Epithelial cell of proximal tubule (primary cell): ENCODE measurements at places on chromosomes 3 and 15. TPM values are rescaled to one million over a fixed set of nuclear protein-coding genes. Genes with fewer than 3 reads are reported as not detected.

SELENOT gene
- 104 and 108 TPM in 2 replicates for total RNA-seq

LIPH gene
- total RNA-seq: 1.8 and 1.9 TPM in 2 replicates

WWTR1 gene
- total RNA-seq: 52.0 and 123 TPM in 2 replicates

ADAMTS17 gene
- total RNA-seq: 0.06 and 0.36 TPM in 2 replicates

TMCC1 gene
- total RNA-seq: 18.1 and 24.3 TPM in 2 replicates

ZNF620 gene
- total RNA-seq: 2.5 and 9.0 TPM in 2 replicates

SPATA12 gene
- total RNA-seq: 0.06 and 0.43 TPM in 2 replicates

ALDH1L1 gene
- total RNA-seq: 0.06 and 0.29 TPM in 2 replicates

STRA6 gene
- 1.9 and 3.9 TPM in 2 replicates for total RNA-seq

MNS1 gene
- total RNA-seq: 3.1 and 4.8 TPM in 2 replicates

CFAP20DC gene
- 4.9 and 5.1 TPM in 2 replicates for total RNA-seq

TMEM207 gene
- not detected in 2 replicates for total RNA-seq

DCBLD2 gene
- total RNA-seq: 621 and 846 TPM in 2 replicates

TTLL13 gene
- total RNA-seq: not detected in 2 replicates

P2RY1 gene
- 0.06 and 0.51 TPM in 2 replicates for total RNA-seq

QARS1 gene
- 299 and 306 TPM in 2 replicates for total RNA-seq

HDC gene
- not detected in 2 replicates for total RNA-seq

CCDC39 gene
- total RNA-seq: not detected in 2 replicates

DNA sequence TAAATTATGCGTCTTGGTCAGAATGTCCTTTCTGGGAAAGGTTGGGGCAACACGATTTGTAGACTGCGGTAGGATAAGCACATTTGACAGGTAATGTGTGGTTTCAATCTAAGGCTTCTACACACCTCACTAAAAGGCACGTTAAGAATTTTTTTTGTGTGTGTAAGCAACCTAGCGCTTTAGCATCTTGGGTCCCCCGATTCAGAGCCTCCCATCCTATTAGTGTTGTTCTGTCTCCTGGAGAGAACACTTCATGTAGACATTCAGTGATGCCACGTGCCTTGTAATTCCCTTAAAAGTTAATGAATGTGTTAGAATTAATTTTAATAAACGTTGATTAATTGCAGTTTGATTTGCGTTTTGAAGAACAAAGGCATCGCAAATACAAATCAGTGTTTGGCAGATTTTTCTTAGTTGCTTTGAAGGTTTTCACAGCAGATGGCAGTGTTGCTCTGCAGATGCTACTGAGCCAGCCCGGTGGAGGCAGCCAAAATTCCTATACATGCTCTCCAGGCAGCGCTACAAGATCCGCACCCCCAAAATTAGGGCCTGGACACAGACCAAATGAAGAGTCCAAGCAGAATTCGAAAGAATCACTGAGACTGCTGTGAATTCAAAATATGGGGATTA is 63.5 kb downstream of the OTOL1 start:
- DNase-seq: no peak

GRCh38 chr3:55476515-55476914 is 10.6 kb downstream of the WNT5A start:
- no peak for DNase-seq

DNA sequence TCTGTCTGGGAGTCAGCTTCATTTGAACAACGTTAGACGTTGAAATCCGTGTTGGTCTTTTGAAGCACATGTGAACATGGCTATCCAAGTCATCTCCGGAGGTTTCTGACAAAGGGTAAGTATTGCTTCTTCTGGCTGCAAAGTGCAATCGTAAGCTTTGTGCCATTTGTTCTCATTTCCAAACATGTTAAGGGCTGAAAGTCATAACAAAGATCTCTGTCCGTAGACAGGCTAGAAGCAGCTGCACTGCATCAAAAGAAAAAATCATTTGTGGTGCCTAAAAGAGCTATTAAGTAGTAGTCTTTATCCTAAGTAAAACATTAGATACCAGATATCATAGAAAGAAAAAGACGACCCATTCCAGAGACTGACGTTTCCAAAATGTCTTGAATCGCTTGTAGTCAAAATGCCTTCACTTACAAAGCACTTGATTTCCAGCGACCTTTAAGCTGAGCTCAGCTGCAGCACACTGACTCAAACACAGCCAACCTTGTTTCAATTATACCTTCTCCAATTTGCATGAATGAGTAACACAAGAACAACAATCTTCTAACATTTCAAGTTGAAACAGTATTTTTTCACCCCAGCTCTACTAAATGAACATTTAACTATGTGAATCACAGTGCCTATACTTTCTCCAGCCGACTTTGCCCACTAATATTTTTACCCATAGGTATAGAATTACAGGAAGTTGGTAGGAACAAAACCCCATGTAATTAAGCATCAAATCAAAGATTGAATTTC is 76.6 kb downstream of the NEDD4 start:
- DNase-seq: peak; percentile 74

GRCh38 chr15:45703670-45704328 is 69.0 kb downstream of the SQOR start:
- DNase-seq: no peak

- DNase-seq: no peak
Measured at GRCh38 chr3:126959921-126960603, 22.9 kb upstream of the PLXNA1 start.

DNA sequence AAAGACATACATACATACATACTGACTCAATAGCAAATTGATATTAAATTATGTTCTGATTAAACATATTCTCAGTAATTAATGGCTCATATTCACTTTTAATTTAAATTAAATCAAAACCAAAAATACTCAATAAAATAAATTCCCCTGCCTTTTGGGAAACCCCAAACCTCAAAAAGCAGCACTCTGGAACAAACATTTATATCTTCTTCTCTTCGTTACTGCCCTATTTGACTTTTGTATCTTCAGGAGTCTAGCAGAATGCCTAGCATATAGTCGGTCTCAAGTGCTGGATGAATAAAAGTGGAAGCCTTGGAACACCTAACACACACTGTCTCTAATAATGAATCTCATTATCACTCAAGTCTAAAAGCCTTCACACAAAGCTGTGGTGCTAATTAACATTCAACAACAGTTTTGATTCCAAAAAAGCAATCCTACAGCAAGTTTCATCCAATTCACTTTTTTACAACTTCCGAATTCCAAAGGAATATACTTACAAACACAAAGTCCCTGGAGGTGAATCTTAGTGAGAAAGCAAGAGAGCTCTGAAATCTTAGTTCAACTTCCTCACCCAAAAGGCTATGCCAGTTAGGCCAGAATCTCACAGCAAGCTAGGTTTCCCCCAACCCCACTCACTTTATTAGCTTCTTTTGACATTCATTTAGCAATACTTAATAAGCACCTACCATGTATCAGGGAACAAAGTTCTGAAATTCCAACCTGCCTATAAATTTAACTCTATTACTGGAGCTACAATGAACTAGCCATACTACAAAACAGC is 35.0 kb downstream of the GSK3B start:
- DNase-seq: no peak

DNA sequence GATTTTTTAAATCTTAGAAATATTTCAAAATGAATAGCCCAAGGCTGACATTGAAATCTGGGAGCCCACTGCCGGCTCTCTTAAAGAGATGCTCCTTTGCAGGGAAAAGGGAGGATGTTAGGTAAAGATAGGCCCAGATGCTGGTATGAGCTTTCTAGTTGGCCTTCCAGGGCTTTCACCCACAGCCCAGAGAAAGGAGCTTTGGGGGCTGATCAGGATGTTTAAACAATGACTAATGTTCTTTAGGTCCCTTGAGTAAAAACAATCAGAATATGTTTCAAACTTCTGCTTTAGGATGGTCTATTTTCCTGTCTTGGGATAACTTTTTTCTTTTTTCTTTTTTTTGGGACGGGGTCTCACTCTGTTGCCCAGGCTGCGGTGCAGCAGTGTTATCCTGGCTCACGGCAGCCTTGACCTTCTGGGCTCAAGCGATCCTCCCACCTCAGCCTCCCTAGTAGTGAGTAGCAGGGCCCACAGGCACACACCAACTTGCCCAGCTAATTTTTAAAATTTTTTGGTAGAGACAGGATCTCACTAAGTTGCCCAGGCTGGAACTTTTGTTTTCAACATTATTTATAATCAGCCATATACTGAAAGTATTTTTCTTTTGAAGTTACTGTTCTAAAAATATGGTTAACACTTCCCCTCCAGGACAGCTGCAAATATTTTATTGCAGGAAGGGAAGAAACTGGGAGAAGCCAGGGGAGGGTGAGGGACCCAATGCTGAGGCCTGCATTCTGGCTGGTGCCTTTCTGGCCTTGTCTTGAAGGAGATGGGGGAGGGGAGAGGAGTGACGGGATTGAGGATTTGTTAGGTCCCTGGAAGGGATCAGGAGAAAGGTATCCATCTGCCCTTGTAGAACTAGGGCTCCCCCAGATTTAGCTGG is 70.1 kb downstream of the TRAK1 start:
- DNase-seq: no peak

DNA sequence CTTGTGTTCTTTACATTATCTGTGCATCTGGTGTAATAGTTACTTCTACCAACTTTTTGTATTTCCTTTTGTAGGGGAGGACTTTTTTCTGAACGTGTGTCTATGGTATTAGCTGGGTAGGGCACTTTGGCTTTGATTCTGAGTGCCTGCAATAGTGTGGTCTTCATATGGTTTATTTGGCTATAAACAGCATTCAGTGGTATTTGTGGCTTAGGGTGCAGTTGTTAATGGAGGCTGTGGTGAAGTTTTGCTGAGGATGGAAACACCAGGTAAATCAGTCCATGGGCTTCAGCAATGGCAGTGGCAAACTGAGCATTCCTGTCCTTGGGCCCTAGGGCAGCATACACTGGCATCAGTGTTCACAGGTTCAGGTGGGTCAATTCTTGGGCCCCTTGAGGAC is 230.6 kb upstream of the CTNNB1 start:
- no peak for DNase-seq

DNA sequence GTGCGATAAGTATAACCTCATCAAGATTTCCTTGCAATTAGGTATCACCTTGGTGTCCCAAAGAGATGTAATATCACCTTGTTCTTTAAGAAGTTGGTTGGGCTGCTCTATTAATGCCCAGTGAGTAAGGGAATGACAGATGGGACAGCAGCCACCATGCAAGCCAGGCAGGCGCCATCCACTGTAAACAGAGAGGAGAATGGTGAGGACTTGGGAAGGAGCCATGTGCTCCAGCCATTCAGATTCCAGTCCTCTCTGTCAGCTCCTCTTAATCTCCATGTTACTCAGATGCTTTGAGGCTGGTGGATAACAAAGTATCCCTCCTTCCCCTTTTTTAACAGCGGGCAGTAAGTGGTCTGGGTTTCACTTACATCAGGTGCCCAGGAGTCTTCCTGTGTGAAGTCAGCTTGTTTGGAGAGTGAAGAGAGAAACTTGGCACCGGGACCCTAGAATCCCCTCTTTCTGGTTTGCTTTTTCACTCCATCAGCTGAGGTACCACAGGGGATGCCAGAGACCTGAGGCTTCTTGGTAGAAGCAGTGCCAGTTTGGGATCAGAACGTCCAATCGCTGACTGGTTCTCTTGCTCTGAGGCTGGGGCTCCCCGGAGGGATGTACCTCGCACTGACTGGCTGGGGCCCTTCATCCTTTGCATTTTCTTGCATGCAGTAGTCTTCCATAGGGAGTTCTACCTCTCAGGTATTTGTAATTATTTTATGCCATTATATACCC is 29.5 kb downstream of the SLCO3A1 start:
- no peak for DNase-seq

GRCh38 chr3:100257586-100257985 is 3.2 kb upstream of the TBC1D23 start:
- DNase-seq: no peak

GRCh38 chr15:34986771-34987480 is 1.2 kb downstream of the ZNF770 start:
- no peak for DNase-seq

GRCh38 chr3:143120716-143121240 is 1.2 kb downstream of the CHST2 start:
- no peak for DNase-seq

- no peak for DNase-seq
Measured at GRCh38 chr3:33918126-33918756, 119.8 kb downstream of the PDCD6IP start.

GRCh38 chr3:184718431-184718830 is 6.6 kb upstream of the MAGEF1 start:
- DNase-seq: no peak

DNA sequence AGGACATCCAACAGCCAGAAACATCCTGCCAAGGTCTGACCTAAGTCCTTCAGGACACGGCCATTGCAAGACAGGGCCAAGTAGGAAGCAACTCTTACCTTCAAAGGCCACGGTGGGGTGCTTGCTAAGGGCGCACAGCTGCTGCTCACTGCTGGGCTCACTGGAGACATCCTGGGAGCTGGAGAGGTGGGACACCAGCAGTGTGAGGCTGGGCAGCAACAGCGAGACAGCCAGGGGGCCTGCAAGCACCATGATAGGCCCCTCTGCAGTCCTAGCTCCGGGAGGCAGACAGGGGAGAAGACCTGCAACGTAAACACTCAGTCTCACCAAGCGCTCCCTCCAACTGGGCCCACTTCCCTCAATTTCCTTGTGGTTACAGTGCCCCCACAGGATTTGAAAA is 79.2 kb downstream of the SEMA5B start:
- no peak for DNase-seq

DNA sequence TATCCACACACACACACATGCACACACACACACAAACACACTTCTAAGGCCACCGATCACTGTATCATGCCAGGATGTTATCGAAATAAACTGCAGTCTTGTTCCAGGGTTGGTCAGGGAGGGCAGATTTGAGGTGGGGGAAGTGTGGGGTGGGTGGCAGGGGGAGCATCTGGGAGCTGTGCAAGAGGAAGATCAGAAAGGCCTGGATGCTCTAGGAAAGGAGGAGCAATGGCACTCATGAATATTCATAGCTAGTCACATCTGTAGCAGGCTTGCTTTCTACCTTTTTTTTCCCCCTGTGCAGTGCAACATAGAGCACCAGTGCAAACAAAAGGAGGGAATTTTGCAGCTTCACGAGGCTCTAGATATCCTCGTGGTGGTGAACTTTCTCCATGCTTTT is 84.9 kb downstream of the MEIS2 start:
- no peak for DNase-seq

- DNase-seq: no peak
Measured at GRCh38 chr3:64571982-64572381, 115.8 kb downstream of the ADAMTS9 start.

DNA sequence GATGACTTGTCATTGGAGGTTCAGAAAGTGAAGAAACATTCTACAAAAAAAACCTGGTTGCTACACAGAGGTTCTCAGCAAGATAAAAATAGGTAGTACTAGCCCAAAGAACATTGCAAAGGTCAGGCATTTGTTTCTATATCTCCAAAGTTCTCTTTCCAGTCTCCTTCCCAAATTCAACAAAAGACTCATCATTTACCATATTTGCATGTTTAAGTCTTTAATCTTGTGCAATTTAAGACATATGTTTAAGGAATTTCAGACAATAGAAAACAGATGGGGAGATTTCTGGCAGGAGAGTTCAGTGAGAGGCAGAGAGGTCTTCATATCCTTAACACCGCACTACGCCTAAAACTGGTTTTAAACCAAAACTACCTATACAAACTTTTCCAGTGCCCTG is 173.8 kb upstream of the THBS1 start:
- no peak for DNase-seq

DNA sequence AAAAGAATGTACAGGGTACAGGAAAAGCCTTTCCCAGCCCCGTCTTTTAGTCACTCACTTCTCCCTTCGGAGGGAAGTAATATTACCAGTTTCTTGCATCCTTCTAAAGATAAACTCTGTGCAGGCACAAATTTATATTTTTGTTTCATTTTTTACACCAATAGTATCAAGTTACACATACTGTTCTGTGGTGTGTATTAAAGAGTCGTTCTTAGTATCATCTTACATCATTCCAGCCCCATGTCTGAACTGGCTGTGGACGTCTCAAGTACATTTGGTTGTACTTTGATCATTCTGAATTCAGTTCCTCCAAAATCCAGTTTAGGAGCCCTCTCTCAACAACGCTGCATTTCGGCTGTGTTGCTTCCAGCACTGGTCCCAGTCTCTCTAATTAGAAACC is 68.7 kb downstream of the LMLN start:
- DNase-seq: no peak
